ENCODE measurements at places on chromosomes 12 and 14.

DNA sequence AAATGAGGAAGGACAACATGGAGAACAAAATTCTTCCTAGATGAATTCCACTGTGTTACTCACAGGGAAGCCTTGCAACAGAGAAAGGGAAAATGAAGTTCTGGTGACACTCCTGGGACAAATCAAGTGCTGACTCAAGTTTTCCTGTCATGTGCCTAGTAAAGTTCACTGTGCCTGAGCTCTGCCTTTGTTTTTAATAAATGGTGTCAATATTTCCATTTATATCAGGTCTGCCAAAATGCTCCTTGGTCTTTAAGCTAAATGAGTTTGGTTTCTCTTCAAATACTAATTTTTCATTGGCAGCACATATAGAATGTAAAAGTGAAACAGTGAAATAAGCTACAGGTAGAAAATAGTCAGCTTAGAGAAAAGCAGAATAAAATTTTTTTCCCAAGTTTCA lies 33.0 kb downstream of the HIGD1C start:
- DNase-seq: no peak

DNA sequence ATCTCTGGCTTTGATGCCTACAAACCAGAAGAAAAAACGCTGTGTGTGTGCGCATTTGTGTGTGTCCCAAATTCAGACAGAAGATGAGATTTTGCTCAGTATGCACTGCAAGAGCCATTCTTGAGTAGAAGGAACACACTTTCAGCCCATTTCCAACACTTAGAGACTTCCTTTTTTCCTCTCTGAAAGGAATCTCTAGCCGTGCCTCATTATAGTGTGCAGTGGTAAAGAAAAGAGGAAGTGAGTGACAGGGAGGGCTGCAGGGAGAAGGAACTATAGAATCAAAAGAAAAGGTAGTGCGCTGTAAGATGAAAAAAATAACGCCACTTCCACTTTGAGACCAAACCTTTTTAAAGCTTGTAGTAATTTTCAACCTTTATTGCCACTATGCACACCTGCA lies 1400.9 kb upstream of the FLRT2 start:
- no peak for DNase-seq

DNA sequence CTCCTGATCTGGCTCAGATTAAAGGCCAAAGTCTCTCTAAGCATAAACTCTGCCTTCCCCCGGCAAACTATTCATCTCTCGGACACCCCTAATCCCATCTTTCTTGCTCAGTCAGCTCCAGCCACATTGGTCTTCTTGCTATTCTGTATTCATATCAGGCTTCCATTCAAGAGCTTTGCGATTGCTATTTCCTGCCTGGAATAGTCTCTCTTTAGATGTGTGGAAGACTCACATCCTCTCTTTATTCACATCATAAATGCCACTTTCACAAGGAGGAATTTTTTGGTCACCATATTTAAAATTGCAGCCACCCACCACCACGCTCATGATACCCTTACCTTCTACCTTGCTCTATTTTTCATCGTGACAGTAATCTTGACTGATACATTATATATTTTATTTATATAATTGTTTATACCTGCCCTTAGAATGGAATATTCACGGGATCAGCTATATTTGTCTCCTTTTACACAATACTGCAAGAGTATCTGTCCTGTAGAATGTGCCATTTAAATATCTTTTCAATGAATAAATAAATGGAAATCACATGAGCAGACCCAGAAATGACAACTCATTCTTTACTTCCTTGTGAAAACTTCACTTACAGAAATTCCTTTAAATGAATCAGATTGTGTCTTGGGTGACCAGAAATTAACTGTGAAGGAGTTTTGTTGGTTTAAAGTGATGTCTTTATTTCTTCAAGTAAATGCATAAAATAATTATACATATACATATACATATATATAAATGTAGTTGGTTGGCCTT lies 780.6 kb upstream of the FLRT2 start:
- no peak for DNase-seq

- DNase-seq: no peak
These were observed 113.9 kb upstream of the LMO3 start for GRCh38 chr12:16719713-16720416.
